ENCODE measurements at places on chromosomes 7 and 10.

DNA sequence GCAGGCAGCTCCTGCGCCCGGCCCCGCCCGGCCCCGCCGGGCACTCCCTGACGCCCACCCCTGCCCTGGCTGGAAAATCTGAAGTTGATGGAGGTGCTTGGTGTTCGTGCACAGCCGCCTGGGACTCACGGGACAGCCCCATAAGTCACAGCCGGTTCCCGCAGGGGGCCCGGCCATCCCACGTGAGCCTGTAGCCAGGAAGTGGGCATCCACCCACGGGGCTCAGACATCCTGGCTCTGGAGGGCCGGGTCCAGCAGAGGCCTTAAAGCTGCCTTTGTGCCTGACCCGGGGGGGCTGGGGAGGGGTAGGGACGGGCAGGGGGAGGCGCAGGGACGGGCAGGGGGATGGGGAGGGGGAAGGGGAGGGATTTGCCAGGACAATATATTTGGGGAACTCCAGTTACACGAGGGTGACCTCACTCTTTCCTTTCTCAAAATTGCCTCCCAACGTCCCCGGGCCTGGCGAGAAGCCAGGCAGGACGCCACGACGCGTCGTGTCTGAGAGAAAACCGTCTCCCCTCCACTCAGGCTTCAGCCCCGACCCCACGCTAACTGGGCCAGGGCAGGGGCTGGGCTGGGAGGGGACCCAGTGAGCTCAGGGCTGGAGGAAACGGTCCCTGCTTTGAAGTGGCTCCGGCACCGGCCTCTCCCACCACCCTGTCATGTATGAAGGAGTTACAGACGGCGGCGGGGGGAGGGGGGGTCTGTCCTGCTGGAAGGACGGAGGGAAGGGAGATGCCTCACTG lies 82.1 kb upstream of the PDGFA start:
- DNase-seq = no peak

DNA sequence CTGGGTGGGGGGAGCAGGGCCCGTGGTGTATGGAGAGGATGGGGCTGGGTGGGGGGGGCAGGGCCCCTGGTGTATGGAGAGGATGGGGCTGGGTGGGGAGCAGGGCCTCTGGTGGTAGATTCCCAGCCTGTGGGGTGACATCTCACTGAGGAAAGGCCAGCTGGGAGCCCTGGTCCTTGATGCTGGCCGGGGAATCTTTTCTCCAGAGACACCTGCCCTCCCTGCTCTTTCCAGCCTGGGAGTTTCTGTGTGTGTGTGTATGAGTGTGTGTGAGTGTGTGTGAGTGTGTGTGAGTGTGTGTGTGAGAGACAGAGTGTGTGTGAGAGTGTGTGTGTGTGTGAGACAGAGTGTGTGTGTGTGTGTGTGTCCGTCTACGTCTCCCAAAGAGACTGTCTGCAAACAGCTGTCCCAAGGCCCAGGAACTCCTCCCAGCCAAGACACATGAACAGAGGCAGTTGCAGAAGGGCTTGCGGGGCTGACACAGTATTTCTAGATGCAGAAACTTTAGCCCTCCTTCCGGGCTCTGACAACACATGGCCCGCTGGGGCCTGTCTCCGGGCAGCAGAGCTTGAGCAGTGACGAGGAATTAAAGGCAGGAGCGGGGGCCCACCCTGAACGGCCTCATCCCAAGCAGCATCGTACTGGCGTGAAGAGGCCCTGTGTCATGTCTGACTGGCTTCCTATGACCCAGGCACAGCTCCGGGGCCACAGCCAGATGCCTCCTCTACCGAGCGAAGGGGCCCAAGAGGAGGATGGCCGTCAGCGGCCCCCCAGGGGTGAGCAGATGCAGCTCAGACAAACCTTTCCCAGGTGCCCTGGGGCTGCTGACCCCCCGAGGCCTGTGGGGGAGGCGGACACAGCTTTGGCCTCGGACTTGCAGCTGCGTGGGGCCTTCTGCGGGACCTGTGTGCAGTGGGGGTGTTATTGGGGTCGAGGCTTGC lies 24.3 kb downstream of the FAM20C start:
- DNase-seq = no peak

- DNase-seq = no peak
Observed at GRCh38 chr10:37456456-37456855, 331.1 kb downstream of the ANKRD30A start.

DNA sequence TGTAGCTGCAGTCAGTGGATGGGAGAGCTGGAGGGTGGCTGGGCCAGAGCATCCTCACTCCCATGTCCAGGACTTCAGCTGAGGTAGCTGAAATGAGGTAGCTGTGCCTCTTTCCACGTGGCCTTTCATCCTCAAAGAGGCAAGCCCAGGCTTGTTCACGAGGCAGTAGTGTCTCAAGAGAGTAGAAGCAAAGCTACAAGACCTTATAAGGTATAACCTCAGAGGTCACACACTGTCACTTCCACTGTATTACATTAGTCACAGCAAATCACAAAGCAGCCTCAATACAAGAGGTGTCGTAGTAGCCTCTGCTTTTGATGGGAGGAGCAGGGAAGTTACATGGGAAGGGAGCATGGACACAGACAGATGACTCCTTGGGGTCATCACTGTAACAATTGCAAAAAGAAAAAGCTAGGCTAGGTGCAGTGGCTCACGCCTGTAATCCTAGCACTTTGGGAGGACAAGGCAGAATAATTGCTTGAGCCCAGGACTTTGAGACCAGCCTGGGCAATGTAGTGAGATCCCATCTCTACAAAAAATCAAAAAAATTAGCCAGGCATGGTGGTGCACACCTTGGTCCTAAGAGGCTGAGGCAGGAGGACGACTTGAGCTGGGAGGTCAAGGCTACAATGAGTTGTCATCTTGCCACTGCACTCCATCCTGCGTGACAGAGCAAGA lies 97.5 kb downstream of the SKIDA1 start:
- DNase-seq = no peak

- no peak for DNase-seq
Observed at GRCh38 chr7:84647797-84648757, 453.5 kb upstream of the SEMA3A start.

GRCh38 chr10:47374611-47375536 lies 9.2 kb downstream of the ZNF488 start:
- no peak for DNase-seq

DNA sequence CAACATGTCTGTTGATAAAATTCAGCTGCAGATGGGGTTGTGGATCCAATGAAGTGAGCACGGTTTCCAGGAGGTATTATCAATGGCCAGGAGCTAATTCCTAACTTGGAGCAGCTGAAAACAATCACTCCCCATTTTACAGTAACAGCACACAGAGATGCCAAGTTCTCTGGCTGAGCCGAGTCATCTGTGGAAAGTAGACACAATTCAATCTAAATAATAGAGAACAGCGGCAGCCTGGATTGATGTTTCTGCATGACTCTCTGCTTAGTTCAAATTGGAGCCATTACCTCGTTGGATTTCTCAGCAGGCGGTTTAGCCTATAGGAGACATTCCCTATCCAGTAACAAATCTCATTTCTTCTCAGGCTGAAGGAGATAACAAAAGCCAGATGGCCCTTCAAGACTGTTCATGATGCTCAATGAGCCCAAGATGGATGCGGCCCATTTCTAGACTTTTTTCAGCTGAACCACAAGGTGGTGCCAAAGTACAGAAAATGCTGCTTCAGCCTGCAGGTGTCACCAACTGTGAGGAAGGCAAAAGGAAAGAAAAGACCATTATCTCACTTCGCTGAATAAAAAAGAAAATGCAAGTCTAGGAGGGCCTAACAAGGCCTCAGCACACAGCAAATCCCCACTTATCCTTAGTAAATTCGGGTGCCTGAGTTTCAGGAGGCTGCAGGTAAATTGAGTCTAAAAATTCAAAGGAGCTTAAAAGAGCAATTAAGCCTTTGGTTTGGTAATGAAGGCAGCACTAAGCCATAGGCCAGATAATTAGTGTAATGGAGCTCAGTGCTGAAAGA lies 83.7 kb downstream of the SLC16A9 start:
- DNase-seq = peak; percentile 62

DNA sequence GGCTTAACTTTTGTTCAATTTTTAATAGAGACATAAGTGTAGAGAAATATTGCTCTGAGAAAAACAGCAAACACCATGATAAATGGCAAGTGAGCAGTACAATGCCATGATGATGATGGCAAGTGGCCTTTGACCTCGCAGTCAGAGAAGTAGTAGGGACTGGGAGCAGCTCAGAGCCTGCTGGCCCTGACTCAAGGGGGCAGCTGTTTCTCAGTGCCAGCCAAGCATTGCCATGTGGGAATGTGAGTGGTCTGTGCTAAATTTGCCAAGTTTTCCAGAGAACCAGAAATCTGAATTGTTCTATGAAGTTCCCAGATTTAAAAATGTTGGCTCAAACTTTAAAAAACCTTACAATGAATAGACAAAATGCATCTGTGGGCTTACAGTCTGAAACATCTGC lies 187.9 kb downstream of the BICC1 start:
- no peak for DNase-seq

- no peak for DNase-seq
Observed at GRCh38 chr7:157576415-157576814, 239.6 kb downstream of the DNAJB6 start.

GRCh38 chr10:114816308-114816707 lies 5.3 kb upstream of the FHIP2A start:
- DNase-seq = no peak

DNA sequence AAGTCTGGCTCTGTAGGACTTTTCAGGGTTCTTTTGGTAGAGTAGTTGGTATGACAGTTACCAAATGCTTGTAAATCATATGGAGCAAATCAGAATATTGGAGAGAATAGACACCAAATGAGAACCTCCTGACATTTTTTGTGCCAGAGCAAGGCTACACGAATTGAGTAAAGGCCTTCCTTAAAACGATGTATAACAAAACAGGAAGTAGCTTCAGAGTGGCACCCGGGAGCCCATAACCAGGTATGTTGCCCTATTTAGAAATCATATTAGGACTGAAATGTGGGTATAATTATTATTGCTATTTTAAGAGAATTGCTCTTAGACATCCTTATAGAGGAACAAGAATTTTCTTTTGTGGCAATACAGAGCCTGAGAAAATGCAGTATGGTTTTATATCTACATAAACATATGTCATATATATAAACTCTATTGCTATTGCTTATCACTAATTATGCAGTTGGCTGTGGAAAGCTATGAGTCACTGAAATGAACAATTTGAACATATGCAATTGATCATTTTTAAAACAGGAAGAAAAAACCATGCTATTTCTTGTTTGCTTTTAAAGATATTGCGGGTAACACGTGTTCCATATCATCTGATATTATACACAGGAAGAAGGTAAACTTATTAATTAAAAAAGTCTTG lies 197.4 kb upstream of the MTPN start:
- DNase-seq = no peak

- DNase-seq = no peak
Observed at GRCh38 chr7:5296611-5297226, 14.0 kb downstream of the SLC29A4 start.

DNA sequence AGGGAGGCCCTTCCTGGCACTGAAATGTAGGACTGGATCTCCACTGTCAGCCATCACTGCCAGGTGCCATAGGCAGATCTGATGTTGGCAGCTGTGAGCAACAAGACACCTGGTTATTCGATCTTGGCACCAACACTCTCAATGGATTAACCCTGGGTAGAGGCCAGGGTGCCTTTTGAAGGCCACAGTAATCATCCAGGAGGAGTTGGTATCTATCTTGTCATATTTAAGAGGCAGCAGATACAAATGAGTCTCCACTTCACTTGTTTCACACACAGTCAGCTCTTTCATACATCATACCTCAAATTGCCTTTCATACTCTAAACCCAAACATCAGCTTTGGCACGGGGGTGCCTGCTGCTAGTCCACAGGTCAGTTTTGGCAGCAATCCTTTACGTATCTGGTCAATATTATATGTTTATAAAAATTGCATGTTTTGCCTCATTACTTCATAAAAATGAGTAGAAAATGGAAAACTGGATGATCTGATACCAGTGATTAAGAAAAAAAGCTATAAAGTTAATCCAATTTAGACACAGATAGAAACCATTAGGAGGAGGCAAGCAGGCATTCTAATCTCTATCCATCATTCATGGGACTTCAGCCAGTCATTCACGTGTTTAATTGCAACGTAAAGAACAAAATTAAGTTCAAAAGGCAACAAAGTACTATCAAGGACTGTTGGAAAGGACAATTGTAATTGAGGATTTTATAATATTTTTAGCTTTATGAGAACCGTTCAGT lies 12.7 kb upstream of the CACUL1 start:
- DNase-seq = no peak

- no peak for DNase-seq
Observed at GRCh38 chr10:131689954-131690757, 210.7 kb upstream of the PPP2R2D start.

- no peak for DNase-seq
Observed at GRCh38 chr7:146345251-146345650, 228.7 kb downstream of the CNTNAP2 start.

DNA sequence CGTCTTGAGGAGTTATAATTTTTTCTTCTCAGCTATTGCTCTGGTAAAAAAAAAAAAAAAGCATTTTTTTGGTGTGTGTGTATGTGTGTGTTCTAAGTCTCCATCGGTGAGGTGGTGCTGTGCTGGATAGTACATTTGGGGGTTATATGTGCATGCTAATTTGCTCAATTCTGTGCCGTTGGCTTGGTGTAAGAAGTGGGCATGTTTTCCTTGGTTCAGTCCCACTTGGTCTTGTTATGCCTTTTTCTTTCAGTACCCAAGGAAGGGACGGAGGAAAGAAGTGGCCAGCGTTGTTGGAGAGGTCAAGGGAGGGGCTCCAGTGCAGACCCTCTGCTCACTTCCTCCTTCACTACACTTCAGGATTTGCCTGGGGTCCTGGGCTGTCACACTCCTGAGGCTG lies 20.4 kb downstream of the LRMDA start:
- DNase-seq = no peak

- DNase-seq = no peak
Observed at GRCh38 chr7:27367179-27367932, 124.8 kb downstream of the EVX1 start.

DNA sequence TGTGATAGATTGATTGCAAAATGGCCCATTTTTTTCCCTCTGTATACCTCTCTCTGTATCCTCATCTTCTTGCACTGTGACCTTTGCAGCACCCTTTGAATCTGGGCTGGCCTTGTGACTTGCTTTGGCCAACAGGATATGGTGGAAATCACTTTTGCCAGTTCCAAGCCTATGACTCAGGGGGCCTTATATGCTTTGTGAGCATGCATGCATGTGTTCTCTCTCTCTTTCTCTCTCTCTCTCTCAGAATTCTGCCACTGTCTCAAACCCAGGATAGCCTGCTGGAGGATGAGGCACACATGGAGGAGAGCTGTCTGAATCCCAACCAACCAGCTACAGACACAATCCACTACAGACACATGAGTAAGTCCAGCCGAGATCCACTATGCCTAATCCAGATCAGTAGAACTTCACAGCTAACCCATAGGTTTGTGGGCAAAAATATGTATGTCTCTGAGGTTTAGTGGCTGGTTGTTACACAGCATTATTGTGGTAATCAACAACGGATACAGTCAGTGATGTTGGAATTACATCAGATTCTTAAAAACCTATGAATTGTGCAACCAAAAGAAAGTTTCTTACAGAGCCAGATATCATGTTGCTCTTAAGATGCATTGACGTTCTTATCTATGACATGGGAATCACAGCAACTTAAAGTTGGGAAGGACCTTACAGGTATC lies 41.8 kb upstream of the ABCB4 start:
- DNase-seq = no peak

- no peak for DNase-seq
Observed at GRCh38 chr7:105229641-105230040, 159.1 kb downstream of the SRPK2 start.

Measured in NCI-H748 treated with DMSO at 0.1 percent for 48 hours (cell line).